ENCODE measurements at places on chromosomes 2 and 18. TPM values are rescaled to one million over a fixed set of nuclear protein-coding genes. Genes with fewer than 3 reads are reported as not detected.

Gene HOXD1
- total RNA-seq: 0.28 TPM

Gene DOK6
- not detected for total RNA-seq

Gene PLEKHH2
- total RNA-seq: 0.92 TPM

Gene ALPP
- total RNA-seq: 0.37 TPM

Gene RTKN
- total RNA-seq: 20.5 TPM

Gene PRSS56
- total RNA-seq: 0.16 TPM

Gene MAL
- not detected for total RNA-seq

Gene SP140
- total RNA-seq: 0.24 TPM

Gene C2orf76
- total RNA-seq: 11.7 TPM

Gene HOXD13
- total RNA-seq: 0.24 TPM

Gene FZD7
- total RNA-seq: 7.0 TPM

Gene MREG
- 6.4 TPM for total RNA-seq

Gene DNAH7
- total RNA-seq: 0.93 TPM

Data from A549 treated with DMSO at 1 μM for 4 hours (cell line).